ENCODE measurements at places on chromosomes 2 and 18.

GRCh38 chr18:75945265-75945933 lies 517.9 kb upstream of the SMIM21 start:
- no peak for DNase-seq

- no peak for DNase-seq
These were observed 73.1 kb downstream of the MYCN start for GRCh38 chr2:16013359-16013911.

DNA sequence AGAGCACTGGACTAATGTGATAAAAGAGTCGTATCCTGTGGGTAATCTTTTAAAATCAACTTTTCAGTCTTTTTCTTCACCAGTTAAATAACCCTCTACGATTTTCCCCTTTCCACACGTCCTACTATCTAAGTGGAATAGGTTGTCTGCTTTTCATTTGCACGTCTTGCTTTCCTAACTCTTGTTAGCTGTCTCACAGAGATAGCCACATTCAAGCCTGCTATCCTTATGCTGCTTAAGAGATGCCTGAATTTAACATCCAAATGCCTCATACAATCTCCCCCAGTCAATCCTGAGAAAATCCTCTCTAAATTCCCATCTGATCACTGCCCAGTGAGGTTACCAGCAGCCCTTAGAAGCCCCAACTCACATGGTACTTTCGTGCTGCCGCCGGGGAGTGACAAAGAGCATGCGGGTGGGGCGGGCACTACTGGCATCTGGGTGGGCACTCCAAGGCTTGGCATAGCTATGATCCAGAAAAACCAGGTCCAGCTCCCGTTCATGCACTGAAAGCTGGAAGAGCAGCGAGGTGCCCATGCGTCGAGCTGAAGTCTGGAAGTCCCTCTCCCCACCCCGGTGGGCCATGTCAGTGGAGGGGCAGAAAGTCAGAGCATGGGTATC lies 1.5 kb downstream of the KANSL3 start:
- DNase-seq: no peak

- no peak for DNase-seq
These were observed 83.9 kb upstream of the RAB6C start for GRCh38 chr2:129895526-129896082.

DNA sequence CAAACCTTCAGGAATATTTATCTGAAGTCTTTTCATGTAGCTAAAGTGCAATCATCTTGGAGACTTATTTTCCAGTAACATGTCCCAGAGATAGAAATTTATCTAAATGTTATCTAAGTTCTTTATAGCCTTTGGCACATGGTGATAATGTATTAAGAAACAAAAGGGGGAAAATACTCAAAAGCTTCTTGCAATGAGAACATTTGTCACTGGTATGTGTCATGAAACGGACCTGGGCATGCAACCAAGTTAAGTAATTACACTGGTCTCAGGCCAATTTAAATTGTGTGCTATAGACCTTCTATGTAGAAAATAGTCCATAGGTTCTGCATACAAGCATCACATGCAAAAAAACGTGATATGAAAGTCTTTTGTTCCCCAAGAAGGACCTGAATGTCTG lies 136.2 kb downstream of the SLC8A1 start:
- DNase-seq: no peak

DNA sequence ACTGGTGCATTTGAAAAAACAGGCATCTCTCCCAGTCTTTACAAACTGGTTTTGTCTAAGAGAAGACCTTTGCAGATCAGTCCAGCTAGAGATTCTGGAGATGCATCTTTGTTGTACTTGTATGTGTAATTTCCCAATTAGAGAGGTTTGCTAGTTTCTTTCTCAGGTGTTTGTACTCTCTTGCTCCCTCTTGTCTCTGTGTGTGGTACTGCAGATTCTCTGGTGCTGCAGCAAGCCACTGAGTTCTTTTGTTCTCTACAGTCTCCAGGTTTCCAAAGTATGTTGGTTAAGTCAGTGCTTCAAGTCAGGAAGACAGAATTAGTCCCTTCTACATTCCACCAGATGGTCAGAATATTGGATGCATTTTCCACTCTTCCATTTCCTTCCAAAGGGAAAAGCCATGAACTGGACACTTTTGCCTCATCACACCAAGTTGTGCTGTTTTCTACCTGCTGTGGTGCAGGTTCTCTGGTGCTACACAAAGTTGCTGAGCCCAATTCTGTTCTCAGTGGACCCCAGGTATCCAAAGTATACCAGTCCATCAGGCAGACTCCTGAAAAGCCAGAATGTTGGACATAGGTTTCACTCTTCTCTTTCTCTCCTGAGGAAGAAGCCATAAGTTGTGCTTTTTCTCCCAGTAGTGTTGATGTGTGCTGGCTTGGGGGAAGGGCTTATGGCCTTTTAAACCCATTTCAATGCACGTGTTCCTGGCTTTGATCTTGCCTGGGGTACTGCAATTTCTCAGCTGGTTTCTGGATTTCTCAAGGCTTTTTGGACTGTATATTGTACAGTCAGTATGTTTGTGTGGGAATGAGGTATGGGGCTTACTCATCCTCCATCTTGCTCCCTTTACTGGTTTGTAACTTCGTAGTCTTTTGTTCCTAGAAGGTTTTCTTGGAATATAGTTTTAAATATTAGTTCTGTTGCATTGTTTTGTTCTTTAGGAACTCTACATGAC lies 29.8 kb downstream of the EPC2 start:
- peak; percentile 34 for DNase-seq

DNA sequence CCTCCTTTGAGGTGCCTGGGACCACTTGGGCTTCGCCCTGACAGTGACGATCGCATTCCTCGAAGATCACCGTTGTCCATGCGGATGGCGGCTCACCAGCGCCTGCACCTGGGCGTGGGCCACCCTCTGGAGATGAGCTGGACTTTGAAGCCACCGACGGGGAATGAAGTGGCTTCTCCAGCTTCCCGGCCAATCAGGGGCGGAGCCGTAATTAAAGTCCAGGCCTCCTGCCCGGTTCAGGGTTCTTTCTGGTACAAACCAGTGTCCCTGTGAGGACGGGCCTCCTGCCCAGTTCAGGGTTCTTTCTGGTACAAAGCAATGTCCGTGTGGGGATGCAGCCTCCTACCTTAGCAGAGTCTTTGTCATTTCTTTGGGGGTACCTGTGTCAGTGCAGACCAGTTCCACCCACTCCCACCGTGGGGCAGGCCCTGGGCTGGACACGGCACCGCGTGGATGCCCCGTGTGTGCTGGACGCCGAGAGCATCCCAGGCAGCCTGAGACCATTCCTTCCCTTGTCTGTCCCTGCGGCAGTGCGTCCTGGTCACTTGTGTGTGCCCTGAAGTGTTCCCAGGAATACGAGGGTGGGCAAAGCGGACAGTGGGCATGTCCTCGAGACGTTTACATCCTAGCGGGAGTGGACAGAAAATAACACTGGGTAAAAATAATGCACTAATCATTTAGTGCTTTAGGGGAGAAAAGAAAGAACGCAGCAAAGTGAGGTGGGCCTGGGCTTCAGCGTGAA lies 55.0 kb downstream of the KCNG2 start:
- DNase-seq: no peak

DNA sequence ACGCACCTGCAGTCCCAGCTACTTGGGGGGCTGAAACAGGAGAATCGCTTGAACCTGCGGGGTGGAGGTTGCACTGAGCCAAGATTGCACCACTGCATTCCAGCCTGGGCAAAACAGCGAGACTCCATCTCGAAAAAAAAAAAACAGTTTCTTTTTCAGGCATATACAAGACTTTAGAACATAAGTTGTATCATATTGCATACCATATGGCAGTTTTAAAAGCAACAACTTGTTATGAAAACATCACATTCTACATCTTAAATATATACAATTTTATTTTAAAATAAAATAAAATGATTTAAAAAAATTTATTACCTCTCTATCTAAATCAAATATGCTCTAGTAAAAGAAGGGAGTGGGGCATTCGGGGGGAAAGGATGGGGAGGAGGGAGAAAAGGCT lies 39.4 kb upstream of the SP5 start:
- DNase-seq: no peak

DNA sequence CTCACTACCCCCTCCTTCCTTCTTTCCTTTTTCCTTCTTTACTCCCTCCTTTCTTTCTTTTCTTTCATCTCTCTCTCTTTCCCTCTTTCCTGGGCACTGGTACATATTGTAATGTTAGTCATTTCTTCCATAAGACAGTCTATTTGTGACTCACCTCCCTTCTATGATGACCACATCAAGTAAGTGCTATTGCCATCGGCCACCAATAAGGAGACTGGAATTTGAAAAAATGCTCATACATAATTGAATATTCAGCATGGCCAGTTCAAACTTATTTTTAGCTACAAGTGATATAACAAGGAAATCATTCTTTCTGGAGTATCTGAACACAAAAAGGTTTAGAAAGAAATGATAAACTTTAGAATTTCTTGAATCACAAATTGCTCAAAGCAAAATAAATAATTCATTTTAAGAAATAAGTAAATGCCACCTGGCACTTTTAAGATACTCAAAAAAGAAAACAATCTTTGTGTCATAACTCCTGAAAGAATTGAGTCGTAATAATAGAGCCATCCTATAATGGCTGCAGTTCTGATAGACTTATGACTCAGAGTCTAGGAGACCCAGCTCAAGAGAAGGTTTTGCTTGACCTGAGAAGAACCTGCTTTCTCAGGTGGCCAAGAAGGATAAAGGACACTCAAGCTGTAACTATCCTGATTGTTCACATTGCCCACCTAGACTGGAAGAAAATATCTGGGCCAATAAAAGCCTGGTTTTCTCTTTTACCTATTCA lies 51.6 kb upstream of the CCBE1 start:
- no peak for DNase-seq

Measured in central memory CD4-positive, alpha-beta T cell (primary cell).